Activated T-cell treated with anti-CD3 and anti-CD28 coated beads, Interleukin-2, amount 50 U/mL, for 48 hours (primary cell): ENCODE measurements at places on chromosomes 13 and 19.
A peak's percentile ranks its signal among the peaks of the same experiment; 100 is the strongest.

DNA sequence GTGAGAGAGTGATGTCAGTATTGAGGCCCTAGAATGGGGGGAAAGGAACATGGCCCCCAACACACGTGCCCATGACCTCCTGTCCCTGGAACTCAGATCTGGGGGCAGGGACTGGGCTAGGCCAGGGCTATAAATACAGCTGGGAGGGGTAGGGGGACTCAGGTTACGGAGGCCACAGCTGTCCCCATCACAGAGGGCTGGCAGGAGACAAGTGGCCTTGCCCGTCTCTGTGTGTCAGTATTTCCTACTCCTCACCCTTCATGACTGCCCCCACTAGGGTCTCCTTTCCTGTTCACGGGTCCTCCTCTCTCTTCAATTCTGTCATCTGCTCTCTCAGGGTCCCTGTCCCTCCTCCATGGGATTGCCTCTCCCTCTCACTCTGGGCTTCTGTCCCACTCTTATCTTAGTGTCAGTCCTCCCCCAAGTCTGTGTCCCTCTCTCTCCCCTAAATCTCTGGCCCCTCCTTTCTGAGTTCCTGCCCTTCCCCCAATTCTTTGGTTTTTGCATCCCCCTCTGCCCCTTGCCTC, 687 bp upstream of the HRC start:
- no peak for DNase-seq

DNA sequence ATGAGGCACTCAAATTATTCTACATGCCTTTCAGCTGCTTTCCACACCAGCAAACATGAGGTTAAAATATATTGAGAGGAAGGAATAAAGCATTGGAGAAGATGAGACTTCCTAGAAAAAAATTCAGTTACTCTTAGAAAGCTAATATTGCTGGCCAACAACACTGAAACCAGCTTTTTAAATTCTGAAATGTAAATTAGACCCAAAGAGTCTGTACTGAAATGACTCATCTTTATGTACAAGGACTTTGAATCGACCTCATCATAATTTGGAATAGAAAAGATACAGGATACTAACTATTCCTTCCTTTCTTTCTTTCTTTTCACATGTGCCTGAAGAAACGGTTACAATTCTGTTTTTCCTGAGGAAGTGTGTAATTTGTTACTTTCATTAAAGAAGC, 6.5 kb upstream of the HSPH1 start:
- DNase-seq: no peak

GRCh38 chr13:32255724-32256109, 59.4 kb downstream of the ZAR1L start:
- DNase-seq: no peak

GRCh38 chr13:101627556-101627943, 175.1 kb downstream of the ITGBL1 start:
- no peak for DNase-seq

DNA sequence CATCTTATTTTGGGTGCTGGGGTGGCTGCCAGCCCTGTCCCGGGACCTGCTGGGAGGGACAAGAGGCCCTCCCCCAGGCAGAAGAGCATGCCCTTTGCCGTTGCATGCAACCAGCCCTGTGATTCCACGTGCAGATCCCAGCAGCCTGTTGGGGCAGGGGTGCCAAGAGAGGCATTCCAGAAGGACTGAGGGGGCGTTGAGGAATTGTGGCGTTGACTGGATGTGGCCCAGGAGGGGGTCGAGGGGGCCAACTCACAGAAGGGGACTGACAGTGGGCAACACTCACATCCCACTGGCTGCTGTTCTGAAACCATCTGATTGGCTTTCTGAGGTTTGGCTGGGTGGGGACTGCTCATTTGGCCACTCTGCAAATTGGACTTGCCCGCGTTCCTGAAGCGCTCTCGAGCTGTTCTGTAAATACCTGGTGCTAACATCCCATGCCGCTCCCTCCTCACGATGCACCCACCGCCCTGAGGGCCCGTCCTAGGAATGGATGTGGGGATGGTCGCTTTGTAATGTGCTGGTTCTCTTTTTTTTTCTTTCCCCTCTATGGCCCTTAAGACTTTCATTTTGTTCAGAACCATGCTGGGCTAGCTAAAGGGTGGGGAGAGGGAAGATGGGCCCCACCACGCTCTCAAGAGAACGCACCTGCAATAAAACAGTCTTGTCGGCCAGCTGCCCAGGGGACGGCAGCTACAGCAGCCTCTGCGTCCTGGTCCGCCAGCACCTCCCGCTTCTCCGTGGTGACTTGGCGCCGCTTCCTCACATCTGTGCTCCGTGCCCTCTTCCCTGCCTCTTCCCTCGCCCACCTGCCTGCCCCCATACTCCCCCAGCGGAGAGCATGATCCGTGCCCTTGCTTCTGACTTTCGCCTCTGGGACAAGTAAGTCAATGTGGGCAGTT, 8.6 kb downstream of the CALM3 start:
- DNase-seq: peak; percentile 16

- peak; percentile 34 for DNase-seq
These were observed 3.2 kb upstream of the PDE4C start for GRCh38 chr19:18229474-18229873.

- peak; percentile 67 for DNase-seq
These were observed 1.1 kb downstream of the KEAP1 start for GRCh38 chr19:10501971-10502523.

DNA sequence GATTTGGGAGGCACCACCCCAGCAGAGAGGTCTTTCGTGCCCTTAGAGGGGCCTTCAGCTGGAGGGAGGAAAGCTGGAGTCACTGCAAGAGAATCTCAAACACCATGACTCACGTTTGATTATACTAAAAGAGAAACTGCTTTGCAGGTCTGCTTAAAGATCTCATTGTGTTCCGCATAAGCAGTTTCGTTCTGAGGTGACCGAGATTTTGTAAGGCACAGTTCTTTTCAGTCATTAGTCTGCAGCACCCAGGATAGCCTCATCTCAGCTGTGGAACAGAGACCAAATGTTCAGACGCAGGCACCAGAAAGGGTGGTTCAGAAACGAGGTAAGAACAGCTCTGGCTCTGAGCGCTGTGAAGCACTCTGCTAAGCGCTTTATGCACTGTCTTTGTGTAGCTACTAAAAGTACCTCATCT, 71.2 kb upstream of the GTF3A start:
- peak; percentile 61 for DNase-seq

DNA sequence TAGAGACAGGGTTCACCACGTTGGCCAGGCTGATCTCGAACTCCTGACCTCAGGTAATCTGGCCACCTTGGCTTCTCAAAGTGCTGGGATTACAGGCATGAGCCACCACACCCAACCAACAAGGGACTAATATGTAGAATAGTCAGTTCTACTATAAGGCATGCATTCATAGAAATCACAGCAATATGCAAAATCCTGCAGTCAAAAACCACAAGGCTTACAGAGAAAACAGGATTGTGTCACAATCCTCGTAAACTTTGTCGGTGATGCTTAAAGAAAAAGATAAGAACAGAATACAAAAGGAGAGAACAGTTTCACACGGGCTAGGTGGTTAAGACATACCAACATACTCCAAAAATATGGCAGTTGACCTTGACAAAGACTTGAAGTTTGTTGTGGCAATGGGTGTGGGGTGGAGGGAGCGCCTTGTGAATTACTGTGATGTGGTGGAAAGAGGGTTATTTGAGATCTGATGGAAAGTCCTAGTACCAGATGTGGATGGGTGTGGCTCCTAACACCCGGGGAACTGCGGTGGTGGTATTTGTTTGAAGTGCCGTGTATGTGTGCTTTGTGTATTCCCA, 12.4 kb downstream of the NOSIP start:
- peak; percentile 69 for DNase-seq

GRCh38 chr19:40200341-40201099, 9.3 kb downstream of the MAP3K10 start:
- no peak for DNase-seq

DNA sequence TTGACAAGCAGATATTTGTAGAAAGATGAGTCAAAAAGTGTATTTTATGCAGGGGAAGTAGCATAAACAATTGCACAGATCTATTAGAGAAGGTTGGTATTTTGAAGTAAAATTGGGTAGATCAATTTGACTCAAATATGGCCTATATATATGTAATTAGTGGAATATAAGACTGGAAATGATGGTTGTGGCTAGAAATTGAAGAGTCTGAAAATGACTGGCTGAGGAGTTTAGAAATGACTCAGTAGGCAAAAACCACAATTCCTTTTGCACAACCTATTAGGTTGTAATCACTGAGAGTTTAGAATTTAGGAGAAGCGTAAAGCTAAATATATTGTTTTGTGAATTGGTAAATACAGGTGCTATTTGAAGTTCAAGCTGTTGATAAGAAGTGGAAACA, 622.6 kb upstream of the PCDH20 start:
- DNase-seq: no peak

GRCh38 chr13:29847501-29847983, 2.9 kb downstream of the UBL3 start:
- peak; percentile 28 for DNase-seq

DNA sequence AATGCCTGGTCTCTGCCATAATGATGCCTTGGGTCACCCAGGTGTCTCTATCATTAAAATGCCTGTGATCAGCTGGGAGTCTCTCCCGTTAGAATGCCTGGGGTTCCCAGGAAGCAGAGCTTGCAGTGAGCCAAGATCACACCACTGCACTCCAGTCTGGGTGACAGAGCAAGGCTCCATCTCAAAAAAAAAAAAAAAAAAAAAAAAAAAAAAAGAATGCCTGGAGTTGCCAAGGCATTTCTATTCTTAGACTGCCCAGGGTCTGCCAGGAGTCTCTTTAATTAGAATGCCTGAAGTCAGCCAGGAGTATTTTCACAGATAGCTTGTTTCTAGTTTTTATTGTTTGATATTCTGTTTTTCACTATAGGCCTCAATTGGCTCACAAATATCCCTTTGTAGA, 1552.5 kb downstream of the UQCRFS1 start:
- DNase-seq: no peak
